ENCODE measurements at places on chromosomes 13 and 19.

DNA sequence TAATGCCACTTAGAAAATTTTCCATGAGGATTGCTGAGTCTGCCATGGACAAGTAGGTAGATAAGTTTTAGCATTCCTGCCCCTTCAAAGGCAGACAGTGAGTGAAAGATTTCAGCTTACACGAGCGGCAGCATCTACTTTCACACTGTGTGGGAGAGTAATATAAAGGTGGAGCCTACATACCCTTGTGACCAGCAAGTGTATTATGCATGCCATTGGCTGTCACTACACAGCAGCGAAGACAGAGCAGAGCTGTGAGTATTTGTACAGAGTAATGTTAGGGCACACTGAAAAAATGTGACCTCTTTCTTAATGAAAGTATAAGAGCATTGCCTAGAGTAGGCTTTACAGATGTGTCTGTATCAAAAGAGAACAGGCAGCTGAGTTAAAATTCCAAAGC is 14.0 kb downstream of the SLITRK6 start:
- DNase-seq = no peak

GRCh38 chr13:21164631-21165030 is 11.7 kb downstream of the SKA3 start:
- DNase-seq = no peak

DNA sequence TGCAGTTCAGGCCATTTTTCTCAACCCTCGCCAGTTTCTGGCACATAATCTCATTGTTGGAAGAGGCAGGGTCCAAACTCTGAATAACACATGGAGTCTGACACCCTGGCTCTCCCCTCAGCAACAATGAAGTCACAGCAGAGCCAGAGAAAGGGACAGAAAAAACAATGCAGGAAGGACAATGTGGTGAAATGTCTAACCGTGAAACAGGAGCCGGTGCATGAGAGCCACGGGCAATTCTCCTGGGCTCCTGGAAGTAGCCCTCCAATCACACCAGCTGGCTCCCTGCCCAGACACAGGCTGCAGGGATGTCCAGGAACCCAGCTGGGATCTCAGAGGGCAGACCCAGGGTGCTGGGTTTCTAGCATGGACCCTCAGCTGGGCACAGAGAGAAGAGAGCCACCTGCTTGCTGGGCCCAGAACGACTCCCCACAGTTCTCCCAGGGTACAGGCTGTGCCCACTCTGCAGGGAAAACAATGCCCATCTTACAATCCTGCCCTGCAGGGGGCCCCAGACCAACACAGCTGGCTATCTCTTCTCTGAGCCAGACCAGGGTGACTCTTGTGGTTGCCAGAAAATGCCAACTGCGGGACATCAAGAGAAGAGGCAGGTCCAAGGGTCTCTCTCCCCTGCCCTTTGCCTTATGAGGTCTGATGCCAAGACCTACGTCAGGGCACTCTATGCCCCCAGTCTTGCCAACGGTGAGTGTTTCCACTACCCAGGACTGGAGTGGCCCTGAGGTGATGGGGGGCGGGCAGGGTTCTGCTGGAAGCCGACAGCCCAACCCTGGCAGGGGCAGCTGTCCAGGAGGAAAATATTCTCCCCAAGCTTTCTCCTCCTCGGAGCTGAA is 64.5 kb downstream of the CEBPG start:
- DNase-seq = no peak

DNA sequence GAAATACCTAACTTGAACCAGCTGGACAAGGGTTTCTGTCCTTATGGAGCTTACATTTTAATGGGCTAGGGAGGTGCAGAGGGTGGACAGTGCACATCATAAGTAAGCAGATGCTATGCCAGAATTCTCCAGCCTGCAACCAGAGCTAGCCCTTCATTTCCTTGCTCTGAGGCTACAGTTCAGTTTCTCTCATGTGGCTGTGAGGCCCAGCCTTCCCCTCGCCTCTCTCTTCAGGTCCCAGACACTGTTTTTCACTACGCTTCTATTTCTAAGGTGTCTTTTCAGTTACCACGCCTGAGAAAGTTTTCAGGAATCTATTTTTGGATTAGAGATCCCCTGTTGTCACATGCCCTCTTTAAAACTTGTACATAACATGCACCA is 141.9 kb downstream of the PCCA start:
- DNase-seq = no peak

DNA sequence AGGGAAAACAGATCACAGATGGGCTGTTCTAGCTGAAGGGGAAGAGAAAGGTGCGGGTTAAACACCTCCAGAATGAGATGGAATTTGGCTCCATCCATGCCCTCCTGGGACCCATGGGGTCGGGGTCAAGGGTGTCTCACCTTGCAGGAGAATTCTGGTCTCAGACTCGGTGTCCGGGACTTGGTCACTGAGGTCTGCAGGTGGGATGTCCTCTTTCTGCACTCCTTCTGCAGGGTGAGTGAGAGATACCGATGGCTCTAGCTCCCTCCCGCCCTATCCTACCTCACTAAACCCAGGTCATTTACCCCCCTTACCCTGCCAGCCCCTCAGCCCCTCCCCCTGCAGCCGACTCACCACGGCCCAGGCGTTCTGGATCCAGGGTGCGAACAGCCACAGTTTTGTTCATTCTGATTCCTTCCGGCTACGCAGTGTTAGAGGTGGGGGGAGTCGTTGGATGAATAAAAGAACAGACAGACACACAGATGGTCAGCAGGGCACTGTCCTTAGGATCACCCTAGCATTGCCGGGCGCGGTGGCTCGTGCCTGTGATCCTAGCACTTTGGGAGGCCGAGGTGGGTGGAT is 24.1 kb downstream of the C3 start:
- DNase-seq = no peak

- no peak for DNase-seq
Observed at GRCh38 chr19:30111021-30111855, 169.2 kb downstream of the URI1 start.

DNA sequence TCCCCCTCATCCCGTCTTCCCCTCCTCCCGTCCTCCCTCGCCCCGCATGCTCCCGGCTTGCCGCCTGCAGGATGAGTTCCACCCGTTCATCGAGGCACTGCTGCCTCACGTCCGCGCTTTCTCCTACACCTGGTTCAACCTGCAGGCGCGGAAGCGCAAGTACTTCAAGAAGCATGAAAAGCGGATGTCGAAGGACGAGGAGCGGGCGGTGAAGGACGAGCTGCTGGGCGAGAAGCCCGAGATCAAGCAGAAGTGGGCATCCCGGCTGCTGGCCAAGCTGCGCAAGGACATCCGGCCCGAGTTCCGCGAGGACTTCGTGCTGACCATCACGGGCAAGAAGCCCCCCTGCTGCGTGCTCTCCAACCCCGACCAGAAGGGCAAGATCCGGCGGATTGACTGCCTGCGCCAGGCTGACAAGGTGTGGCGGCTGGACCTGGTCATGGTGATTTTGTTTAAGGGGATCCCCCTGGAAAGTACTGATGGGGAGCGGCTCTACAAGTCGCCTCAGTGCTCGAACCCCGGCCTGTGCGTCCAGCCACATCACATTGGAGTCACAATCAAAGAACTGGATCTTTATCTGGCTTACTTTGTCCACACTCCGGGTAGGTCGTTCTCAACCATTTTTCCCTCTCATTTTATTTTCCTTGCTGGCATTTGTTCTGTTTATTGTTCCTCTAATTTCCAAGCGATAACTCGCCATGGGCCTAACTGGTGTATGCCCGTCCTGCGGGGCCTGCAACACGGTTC is 29.8 kb downstream of the NFIX start:
- DNase-seq = no peak

GRCh38 chr13:33307843-33308242 is 22.3 kb upstream of the STARD13 start:
- no peak for DNase-seq

DNA sequence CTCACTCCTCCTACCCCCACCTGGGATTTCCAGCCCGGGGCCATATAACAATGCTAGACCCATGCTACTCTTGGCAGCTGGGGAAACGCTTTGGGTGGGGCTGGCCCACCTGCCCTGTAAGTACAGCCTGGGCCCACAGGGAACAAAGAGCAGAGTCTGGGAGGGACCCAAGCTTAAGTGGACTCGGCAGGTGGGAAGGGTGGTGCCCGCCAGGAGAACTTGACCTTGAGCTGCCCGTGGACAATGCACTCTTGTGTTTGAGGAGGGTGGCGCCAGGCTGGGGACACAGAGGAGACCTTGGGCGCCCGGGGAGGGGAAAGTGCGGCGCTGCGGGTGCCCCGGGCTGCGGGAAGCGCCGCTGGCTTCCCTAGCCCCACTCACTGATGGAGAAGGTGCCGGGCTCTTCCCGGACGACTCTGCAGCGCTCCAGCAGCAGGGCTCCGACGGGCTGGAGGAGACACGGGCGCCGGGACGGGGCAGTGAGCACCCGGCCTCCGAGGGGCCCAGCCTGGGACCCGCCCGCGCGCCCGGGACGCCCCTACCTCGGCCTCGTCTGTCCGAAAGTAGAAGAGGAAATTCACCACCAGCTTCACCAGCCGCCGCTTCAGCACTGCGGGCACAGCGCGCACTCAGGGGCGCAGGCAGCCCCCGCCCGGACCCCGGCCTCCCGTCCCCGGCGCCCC is 607 bp downstream of the PLEKHJ1 start:
- DNase-seq = no peak

GRCh38 chr13:79867254-79867653 is 386.3 kb downstream of the NDFIP2 start:
- no peak for DNase-seq

GRCh38 chr13:97896446-97896845 is 57.0 kb upstream of the IPO5 start:
- no peak for DNase-seq

DNA sequence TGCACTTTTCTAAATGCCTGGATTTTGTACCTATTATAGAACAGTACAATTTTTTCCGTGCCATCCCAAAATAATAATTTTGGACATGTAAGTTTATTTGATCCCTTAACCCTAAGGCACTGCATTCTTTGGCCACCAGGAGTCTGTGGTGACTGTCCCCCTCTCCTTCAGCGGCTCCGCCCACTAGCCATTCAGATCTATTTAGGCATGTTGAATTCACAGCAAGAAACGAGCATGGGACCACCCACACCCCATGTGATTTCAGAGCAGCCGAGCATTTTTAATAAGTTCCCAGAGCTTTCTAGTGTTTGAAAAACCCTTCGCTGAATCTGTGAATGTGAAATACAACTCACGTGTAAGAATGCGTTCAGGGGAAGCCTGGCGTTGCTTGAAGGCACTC is 567.5 kb downstream of the MYO16 start:
- no peak for DNase-seq

DNA sequence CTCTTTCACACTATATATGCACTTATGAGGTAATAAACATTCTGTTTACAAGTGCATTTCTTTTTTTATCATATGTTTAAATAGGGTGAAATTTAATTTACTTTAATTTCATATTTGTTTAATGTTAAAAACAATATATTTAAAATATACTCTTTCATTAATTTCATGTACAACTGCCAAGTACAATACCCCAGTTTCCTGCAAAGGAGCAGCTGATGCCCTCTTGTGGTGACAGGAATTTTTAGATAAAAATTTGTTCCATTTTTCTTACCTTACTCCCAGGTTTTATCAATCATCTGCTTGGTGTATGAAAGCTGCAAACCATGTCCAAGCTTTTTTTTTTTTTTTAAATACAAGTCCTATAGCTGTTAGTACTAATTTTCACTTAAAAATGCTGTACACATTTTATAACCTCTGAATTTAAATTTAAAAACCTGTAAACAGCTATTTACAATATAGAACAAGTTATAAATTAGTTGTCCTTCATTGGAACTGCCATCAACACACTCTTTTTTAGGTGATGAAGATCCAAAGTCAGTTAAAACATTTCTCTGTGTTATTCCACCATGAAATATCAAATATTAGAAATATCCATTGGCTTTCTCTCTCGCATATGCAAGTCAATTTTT is 4.9 kb downstream of the PCDH20 start:
- DNase-seq = no peak

DNA sequence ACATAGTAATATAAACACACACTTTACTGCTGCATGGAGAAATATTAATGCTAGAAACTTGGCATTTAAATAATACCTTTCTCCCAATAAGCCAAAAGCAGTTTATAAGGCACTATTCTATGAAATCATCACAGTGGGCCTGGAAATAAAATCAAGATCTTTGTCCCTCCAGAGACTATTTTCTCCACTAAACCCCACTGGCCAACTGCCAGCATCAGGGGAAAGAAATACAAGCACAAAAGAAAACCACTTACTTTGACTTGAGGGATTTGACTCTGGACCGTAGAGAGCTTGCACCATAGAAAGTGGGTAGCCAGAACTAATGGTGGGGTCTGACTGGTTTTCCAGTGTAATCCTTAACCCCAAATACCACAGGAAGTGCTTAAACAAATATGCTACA is 71.9 kb downstream of the DCLK1 start:
- DNase-seq = no peak

Data from activated CD4-positive, alpha-beta T cell treated with anti-CD3 and anti-CD28 coated beads, Interleukin-2, amount 50 U/mL, for 4 hours (primary cell).